ENCODE measurements at places on chromosomes 12 and 14.

GRCh38 chr14:75430116-75430515 is 2.3 kb downstream of the JDP2 start:
- no peak for DNase-seq

DNA sequence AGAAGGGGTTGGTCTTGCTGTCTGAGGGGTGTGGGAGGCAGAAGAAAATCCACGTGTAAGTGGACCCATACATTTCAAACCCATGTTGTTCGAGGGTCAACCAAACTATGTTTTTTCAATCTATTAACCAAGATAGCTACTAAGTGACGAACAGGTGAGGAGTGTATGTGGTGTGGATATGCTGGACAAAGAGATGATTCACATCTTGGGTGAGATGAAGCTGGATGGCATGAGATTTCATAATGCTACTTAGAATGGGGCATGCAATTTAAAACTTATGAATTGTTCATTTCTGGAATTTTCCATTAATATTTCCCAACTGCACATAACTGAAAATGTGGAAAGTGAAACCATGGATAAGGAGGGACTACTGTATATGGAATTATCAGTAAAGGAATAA is 17.9 kb upstream of the KTN1 start:
- DNase-seq: no peak

GRCh38 chr14:69072584-69072983 is 80.3 kb downstream of the DCAF5 start:
- no peak for DNase-seq

DNA sequence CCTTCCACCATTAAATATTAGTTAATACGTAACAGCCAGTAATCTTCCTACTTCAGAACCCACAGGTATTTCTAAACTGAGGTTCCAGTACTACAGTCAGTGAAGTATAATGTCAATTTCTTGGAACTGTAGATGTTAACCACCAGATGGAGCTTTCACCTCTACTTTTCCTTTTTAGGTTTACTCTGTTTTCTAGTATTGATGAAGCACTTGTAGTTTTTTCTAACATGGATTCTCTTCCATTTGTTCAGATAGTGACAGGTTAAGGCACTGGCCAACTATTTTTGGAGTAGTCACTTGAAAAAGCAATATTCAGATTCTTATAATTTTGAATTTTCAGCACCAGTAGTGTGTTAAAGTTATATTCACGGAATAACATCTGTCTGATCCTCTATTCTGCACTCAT is 4.6 kb upstream of the SEC23A start:
- DNase-seq: peak; percentile 43

DNA sequence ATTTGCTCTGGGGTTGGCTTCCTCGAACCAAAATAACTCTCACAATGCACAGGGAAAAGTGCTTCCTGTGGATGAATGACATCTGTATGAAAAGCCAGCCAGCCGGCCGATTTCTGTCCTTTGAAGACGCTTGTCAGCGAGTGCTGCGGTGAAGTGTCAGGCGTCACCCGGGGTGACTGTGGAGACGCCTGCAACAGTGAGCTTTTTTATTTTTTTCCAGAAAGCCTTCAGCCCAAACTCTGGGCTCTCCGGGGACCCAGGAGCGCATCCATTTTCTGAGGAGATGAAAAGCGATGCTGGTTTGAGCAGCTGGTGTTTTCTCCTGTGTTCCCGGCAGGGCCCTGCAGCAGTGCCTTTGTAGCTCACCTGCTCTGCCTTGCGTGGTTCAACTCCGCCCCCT is 147.9 kb upstream of the MYL2 start:
- DNase-seq: no peak

GRCh38 chr12:131509701-131510100 is 201.2 kb upstream of the SFSWAP start:
- no peak for DNase-seq

GRCh38 chr12:106644335-106645073 is 61.7 kb downstream of the RFX4 start:
- no peak for DNase-seq

DNA sequence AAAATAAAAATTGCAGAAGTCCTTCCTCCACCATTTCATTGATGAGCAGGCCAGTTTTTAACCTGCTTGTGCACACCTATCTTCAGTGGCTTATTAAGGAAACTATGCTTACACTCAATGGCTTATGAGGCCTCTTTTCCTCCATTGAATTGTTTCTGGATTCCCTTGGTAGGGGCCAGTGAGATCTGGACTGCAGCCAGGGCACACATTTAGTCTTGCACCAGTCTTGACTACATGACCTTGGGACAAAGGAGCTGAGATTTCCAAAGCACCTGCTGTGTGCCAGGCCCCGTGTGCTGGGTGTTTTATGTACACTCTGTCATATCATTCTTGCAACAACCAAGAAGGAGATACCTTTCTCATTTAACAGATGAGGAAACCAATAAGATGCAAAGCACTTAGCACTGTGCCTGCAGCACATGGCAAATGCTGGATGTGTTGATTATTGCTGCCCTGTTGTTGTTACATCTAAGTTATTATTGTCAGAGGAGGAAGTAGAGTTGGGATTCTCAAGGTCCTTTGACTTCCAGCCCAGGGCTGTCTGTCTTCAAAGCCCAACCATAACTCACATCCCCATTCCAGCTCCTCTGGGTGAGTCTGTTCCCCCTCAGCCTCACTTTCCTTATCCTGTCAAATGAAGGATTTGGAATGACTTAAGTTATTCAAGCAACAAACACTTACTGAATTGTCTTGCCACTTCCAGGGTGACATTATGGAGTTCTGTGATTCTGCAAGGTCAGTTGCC is 31.6 kb upstream of the RIN3 start:
- DNase-seq: no peak

GRCh38 chr12:13196130-13196921 is at the start of gene EMP1:
EMP1 (plus strand) TSS chr12:13196726; CDS start chr12:13211511, 14,785 bp downstream.
- peak; percentile 88 for DNase-seq

GRCh38 chr12:58359084-58359483 is 417.7 kb downstream of the ATP23 start:
- DNase-seq: no peak

GRCh38 chr14:72512281-72512680 is 381.6 kb downstream of the DPF3 start:
- DNase-seq: no peak

DNA sequence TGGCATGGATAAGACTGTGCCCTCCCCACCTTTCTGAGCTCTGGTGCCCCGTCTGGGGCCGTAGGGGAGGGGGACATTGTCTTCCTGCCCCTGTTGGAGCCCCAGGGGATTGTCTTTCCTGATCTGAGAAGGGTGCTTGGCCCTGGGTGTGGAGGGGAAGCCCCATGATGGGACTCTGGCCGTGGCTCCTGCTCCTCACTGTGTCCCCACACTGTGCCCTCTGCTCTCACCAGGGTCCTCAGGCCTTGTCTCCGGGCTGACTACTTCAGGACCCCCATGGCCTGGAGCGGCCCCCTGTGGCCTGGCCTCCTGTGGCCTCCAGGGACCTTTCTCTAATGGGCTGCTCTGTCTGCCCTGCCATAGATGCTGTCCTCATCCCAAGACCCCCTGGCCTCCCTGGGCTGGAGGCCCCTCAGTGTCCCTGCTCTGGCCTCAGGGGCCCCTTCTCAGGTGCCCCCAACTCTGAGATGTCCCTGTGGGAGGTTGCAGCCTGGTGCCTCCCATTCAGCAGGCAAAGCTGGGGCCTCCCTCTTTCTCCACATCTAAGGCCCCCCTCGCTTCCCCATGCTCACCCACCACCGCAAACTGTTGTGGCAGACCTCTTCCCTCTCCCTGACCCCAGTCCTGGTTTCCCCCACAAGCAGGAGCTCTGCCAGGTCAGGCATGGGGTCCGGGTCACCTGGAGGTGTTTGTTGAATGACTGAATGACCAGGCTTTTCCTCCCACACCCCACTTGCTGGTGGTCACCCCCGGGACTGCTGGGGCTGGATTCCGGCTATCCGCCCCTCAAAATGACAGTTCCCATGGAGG is 4.0 kb downstream of the KIF26A start:
- no peak for DNase-seq

- peak; percentile 17 for DNase-seq
Measured at GRCh38 chr12:9943240-9943639, 11.1 kb upstream of the CLEC2A start.

DNA sequence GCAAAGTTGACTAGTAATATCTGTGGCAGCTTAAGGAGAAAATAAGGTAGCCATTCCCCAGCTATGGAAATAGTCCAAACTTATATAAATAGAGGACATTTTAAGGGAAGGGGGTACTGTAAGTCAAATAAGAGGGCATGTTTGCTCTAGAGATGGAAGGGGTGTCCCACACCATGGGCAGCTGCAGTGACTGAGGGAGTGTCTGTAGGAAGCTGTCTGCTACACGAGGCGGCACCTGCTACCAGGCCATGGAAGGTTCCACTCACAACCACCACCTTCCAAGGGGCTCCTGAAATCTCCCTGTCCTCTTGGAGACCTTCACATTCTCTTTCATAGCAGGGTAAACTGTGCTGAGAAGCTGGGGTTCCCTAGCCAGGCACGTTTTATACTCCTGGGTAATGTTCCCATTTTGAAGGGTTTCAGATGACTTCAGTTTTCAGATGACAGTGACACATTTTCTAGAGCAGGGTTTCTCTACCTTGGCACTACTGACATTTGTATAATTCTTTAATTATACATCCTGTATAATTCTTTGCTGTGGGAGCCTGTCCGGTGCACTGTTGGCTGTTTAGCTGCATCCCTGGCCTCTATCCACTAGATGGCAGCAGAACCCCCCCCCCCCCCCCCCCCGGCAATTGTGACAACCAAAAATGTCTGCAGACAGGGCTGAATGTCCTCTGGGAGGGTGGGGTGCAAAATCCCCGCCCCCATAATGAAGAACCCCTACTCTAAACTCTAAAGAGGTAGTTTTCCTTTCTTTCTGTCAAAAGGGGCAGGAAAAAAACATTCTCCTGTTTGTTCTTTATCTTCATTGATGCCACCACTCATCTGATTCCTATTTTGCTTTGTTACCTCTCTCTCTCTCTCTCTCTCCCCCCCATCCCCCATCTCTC is 11.6 kb upstream of the SMCO2 start:
- DNase-seq: peak; percentile 42

DNA sequence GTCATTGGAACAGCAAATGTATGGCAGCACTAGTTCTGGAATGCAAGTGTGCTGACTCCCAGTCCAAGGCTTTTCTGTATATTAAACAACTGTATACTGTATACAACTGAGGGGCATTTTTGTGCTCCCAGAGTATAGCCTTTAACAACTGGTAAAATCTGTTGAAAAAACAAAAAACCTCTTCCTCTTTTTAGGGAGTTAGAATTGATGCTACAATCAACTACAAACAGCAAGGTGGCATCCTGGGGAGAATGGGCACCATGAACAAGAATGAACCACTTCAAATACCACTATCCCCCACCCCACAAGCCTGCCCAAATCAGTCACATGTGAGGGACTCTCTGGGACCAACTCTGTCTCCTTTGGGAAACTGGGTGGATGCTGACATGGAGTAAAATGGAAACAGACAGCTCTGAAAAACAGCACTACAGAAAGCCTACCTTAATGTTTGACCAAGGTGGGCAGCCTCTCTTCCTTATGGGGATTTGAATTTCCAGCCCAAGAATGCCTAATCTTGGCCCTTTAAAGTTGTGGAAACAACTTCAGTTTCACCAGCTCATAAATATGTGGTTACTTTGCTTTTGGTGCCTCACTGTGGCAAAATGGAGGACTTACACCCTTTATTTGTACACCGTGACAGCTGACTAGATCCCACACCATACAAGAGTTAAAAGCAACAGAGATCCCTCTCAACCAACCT is 7.5 kb downstream of the VTI1B start:
- peak; percentile 51 for DNase-seq

GRCh38 chr12:98893126-98893674 is 248.1 kb downstream of the APAF1 start:
- DNase-seq: no peak

DNA sequence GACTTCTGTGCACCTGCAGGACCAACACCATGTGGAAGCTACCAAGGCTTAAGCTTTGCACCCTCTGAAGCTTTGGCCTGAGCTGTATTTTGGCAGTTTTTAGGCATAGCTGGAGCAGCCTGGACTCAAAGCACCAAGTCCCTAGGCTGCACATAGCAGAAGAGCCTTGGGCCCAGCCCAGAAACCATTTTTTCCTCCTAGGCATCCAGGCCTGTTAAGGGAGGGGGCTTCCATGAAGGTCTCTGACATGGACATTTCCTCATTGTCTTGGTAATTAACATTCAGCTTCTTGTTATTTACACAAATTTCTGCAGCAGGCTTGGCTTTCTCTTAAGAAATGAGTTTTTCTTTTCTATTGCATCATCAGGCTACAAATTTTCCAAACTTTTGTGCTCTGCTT is 475.8 kb upstream of the FLRT2 start:
- DNase-seq: no peak

DNA sequence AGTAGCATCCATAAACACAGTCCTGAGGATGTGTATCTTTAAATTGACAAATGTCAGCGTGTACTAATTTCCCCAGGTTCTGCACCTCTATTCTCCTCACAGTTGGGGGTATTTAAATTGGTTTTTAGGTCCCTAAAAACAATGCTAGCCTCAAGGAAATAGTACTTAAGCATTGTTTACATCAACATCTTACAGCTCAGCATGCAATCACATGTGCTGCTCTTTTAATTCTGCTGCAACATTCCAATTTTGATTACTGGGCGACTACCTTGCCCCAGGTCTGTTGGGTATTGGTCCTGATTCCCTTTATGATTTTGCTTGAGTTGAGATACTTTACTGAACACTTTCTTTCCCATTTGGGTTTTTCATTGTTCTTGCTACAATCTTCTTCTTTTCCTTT is 616.6 kb downstream of the CCER1 start:
- no peak for DNase-seq

DNA sequence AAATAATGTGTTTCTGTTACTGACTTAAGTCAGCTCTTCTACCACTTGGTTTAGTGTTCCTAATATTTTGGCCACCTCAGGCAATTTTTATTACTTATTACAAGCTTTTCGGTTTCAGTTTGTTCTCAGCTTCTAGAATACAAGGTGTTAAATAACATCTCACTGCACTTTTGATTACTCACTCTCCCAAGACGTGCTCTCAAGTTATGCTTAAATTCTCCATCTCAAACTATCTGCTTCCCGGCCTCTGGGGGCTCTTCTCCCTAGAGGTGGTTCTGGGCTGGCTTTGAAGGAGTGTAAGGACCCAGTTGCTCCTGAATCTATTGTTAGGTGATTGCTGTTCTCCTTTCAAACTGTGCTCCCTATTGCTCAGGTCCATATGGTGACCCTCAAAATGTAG is 193.9 kb upstream of the DDHD1 start:
- no peak for DNase-seq

All from RWPE1 (cell line).